ENCODE measurements at places on chromosomes 6 and 20. TPM values are rescaled to one million over a fixed set of nuclear protein-coding genes. Genes with fewer than 3 reads are reported as not detected.
A peak's percentile ranks its signal among the peaks of the same experiment; 100 is the strongest.

DNA sequence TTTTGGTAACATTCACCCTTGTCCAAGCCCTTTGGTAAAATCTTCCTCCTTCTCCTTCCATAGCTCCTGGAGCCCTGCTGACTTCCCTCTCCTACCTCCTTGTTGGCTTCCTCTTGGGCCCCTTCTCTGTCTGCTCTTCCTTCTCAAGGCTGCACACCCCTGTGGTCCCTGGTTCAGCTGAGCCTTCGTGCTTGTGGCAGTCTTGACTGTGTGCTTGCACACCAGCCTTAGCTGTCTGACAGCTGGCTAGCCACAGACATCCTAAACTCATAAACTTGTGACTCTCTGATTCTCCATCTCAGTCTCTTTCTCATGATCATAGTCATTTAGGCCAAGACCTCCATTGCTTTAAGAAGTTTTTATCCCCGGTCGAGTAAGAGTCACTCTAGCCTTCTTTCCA is 37.1 kb downstream of the DHX35 start:
- no peaks in the 10 kb centered on the region for H3K27me3 ChIP-seq
- H3K4me3 ChIP-seq: no peak overlapping the region
- peaks cover 25% of the 10 kb centered on the region for H3K4me1 ChIP-seq
- peaks cover 49% of the 10 kb centered on the region for H3K36me3 ChIP-seq

DNA sequence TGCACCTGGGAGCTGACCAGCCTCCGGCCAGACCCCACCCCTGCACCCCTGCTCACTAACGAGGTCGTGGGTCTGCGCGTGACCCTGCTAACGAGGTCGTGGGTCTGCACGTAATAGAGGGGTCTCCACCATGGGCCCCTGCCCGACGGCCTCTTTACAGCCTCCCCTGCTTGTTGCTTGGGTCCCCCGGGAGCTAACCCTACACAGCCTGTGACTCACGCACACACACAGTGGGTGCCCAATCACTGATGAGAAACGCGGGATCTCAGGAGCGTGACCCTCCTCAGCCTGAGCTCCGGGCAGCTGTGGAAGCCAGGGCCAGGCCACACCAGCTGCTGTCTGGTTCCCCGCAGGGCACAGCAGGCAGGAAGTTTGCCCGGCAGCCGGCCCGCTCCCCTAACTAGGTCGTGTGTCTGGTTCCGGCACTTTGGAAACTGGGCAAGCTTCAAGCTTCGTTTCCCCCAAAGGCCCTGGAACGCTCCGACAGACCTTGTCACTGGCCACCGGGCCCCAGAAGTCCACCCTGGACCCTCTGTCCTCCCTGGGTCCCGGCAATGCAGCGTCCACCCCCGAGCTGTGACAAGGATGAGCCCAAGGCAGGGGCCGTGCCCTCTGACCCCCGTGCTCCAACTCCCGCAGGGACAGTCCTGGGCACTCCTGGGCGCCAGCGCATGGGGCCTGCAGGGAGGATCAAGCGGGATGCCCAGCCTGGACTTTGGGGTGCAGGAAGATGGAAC is 767 bp downstream of the PTK6 start:
- peak overlapping the region; percentile 87 for H3K27ac ChIP-seq
- no peak for DNase-seq
- H3K4me1 ChIP-seq: peaks cover 27% of the 10 kb centered on the region

DNA sequence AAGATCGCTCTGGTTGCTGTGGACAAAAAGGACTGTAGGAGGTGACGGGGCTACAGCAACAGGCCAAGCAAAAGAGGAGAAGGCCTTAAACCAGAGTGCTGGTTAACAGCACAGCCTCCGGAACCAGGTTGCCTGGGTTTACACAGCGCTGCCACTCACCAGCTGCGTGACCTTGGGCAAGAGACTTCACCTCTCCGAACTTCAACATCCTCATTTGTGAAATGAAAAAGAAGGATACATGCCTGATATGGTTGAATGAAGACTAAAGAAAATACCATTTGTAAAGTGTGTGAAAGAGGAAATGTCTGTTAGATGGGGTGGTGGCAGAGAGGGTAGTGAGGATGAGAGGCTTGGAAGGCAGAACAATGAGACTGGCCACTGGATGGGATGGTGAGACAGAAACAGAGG is 44.9 kb downstream of the PREX1 start:
- H3K4me3 ChIP-seq: no peak overlapping the region
- H3K4me1 ChIP-seq: peaks cover 23% of the 10 kb centered on the region
- no peak overlapping the region for H3K27ac ChIP-seq

DNA sequence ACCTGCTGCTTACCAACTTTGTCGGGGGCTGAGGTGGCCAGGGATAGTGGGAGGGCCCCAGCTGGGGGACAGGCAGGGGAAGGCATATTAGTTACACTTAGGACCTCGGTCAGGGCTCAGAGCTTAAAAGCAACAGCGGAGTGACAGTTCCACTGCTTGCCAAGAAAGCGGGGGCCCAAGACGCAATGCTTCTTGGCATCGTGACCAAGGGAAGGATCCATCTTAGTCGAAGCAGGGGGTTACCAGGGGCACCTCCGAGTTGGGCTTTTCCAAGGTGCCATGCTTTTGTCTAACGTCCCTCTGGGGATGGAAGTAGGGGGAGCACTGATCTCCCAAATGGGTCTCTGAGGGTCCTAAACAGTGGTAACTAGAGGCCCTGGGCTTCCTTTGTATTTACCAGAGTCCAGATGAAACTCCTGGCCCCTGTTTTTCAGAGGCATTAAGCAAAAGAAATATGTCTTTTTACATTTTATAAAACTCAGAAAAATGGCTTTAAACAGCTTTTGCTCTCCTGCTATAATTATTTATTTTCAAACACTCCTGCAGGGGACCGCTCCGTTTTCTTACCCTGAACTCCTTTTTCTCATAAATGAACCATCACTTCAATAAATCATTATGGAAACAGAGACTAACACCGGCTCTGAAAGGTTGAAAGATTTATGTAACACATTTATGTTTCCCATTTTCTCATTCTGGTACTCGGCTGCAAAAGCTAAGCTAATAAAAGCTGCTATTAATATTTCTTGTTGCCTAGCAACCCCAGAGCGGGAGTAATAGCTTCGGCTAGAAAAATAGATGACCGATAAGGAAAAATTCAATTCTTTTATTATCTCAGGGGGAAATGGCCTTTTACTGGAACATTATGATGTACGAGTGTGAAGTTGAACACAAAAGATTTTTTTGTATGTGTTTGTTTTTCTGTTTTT is 100.4 kb downstream of the TOX2 start:
- H3K27me3 ChIP-seq: peaks cover 85% of the 10 kb centered on the region
- H3K4me1 ChIP-seq: peaks cover 26% of the 10 kb centered on the region
- no peak overlapping the region for H3K27ac ChIP-seq
- no peaks in the 10 kb centered on the region for H3K36me3 ChIP-seq
- no peak overlapping the region for H3K4me3 ChIP-seq

DNA sequence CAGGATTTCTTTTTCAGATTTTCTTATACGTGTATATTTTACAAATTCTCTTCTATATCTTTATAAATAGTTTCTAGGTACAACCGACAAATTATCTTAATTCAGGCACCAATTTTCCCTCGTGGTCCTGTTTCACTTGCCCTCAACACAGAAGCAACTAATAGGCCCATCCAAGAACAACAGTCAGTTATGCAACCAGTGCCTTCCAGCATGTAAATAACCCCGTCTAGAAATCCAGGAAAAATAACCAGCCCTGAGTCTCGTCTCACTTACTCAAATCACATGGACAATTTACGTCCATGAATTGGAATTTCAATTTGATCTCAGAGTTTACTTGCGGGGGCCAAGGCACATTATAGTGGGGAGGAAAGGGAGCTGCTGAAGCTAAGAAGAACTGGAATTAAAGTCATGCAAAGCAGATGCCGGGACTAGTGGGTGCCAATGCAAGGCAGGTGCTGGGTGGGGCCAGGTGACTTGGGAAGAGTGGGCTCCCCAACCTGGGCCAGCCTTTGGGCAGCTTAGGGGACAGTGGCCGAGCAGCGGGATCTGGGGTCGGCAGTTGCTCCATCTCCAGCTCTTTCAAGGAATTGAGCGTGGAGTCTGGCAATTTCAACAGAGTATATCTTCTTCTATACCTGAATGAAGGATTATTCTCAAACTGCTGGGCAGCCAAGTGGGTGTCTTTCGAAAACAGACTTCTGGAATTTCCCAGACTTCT is 121.7 kb downstream of the EDN3 start:
- H3K27ac ChIP-seq: no peak overlapping the region
- H3K4me1 ChIP-seq: no peaks in the 10 kb centered on the region
- H3K4me3 ChIP-seq: no peak overlapping the region
- no peaks in the 10 kb centered on the region for H3K36me3 ChIP-seq
- peaks cover 4% of the 10 kb centered on the region for H3K27me3 ChIP-seq

DNA sequence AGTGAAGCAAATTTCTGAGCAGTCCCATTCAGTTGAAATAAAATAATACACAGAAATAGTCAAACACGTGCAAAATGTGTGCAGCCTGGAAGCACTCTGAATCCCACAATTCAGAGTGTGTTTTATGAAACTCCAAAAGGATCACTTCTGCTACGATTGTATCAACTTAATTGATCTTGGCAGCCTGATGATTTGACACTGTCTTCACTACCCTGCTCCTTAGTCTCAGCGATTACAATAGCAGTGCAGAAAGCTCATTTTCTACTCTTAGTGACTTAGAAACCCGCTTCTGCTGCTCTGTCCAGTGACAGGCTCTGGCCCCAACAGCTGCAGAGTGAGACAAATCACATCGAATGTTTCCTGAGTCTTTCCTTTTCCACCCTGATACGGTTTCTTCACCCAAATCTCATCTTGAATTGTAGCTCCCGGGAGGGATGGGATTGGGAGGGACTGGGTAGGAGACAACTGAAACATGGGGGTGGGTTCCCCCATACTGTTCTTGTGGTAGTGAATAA is 16.2 kb upstream of the EMILIN3 start:
- no peaks in the 10 kb centered on the region for H3K4me1 ChIP-seq
- peaks cover 30% of the 10 kb centered on the region for H3K27me3 ChIP-seq
- H3K27ac ChIP-seq: no peak overlapping the region
- no peak for DNase-seq
- H3K4me3 ChIP-seq: no peak overlapping the region

GRCh38 chr6:162032620-162033019 is 694.9 kb downstream of the PRKN start:
- H3K4me1 ChIP-seq: peaks cover 13% of the 10 kb centered on the region
- H3K4me3 ChIP-seq: no peak overlapping the region
- no peak overlapping the region for H3K27ac ChIP-seq
- no peak for DNase-seq

Gene KHDRBS2
- total RNA-seq: not detected

Gene DUSP15
- total RNA-seq: not detected

Gene PDRG1
- 10.8 TPM for total RNA-seq

Gene AVP
- total RNA-seq: not detected
